ENCODE measurements at places on chromosomes 7 and 10.

- DNase-seq, result no peak
Measured at GRCh38 chr10:38025283-38025682, 14.8 kb downstream of the ZNF33A start.

GRCh38 chr7:80232979-80233724 lies 98.5 kb downstream of the GNAI1 start:
- DNase-seq, result no peak

- no peak for DNase-seq
Measured at GRCh38 chr10:84838851-84839250, 510.5 kb downstream of the CCSER2 start.

- no peak for DNase-seq
Measured at GRCh38 chr10:45442662-45443061, 68.6 kb downstream of the ALOX5 start.

GRCh38 chr10:101493782-101494281 lies 94.2 kb downstream of the POLL start:
- no peak for DNase-seq

GRCh38 chr7:131004371-131004770 lies 270.4 kb upstream of the KLF14 start:
- DNase-seq, result no peak

GRCh38 chr10:34764472-34764946 lies 50.6 kb downstream of the PARD3 start:
- DNase-seq, result no peak

DNA sequence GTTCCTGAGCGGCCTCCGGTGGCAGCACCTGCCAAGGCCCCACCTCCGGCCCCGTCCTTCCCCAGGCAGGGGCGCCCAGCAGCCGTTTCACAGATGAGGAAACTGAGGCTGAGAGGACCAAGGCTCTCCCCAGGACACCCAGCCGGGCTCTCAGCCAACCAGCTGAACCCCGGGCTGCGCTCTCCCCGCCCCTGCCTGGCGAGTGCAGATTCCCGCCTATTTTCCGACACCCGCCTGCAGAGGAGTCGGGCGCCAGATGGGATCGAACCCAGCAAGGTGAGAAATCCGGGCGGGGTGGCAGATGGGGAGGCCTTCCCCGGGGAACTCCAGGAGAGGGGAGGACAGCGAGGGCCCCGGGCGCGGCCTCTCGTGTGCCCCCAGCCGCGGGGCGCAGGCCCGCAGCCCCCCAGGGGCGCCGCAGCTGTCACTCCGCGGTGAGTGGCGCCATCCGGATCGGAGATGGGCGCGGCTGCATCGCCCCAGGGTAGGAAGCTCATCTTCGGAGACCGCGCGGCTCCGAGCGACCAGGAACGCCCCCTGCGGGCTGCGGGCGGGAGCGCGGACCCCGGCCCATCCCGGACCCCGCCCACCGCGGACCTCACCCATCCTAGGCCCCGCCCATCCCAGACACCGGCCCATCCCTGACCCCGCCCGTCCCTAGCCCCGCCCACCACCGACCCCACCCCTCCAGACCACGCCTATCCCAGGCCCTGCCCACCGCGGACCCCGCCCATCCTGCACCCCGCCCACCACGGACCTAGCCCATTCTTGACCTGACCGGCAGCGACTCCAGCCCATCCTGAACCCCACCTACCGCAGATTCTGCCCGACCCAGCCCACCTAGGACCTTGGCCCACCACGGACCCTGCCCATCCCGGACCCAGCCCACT lies 90.3 kb downstream of the MICALL2 start:
- no peak for DNase-seq

DNA sequence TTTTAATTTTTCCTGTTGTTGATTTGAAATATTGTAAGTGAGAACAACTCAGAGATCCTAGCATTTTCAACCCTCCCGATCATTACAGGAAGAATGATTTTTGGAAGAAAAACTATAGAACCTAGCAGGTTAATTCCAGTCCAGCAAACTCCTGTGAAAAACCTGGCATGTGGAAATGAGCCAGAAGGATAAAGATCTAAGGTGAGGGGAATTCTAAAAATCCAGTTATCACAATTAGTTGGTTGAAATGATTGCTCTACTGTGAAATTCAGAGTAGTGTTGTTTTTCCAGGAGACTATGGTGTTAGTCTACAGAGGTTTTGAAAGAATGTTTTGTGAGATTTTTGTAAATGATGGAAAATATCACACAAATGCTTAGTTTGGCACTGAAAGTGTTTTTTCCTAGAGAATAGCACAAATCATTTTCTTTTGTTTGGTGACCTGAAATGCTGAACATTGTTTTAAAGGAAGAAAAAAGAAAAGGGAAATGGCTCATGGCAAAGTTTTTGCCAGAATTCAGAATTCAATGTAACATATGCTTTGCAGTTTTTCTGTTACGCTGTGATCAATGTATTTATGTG lies 152.4 kb upstream of the SLC26A5 start:
- no peak for DNase-seq

DNA sequence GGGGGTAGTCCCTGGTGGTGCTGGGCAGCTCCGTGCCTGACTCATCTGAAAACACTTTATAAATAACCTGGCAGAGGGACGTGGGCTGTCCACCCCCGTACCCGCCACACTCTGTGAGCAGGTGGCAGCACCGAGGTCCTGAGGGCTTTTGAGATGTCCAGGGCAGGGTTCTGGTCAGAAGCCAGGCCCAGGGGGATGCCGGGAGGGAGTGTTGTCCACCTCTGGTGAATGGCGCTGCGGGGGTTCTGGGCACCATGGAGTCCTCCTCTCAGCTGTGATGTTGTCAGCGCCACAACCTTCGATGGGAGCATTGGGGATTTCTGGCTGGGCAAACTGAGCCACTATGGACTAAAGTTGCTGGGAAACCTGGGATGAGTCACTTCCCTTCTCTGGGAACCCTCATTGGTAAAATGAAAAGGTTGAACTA lies 27.4 kb upstream of the GOLGA7B start:
- no peak for DNase-seq

DNA sequence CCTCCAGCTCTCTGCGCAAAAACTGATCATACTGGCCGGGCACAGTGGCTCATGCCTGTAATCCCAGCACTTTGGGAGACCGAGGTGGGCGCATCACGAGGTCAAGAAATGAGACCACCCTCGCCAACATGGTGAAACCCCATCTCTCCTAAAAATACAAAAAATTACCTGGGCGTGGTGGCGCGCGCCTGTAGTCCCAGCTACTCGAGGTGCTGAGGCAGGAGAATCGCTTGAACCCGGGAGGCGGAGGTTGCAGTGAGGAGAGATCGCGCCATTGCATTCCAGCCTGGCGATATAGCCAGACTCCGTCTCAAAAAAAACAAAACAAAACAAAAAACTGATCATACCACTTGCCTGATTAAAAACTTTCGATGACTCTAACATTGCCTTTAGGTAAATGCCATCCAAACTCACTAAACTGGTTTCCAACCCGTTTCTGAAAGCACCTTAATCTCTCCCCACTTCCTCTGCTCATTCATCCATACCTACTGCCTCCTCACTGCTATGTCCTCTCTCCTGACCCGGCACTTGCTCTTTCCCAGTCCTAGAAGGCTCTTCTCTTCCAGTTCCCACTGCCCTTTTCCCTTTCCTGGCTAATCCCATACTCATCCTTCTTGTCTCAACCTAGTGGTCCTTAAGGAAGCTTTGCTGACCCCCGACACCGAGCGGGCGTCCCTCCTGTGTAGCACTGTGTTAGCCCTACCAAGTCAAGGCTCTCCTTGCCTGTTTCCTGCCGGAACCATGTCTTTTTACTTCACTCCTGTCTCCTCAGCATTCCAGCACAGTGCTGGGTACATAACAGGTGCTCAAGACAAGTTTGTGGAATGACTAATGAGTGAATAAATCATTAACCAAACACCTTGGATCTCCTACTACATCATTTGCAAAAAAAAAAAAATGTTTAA lies 686 bp upstream of the MIOS start:
- peak; percentile 23 for DNase-seq

DNA sequence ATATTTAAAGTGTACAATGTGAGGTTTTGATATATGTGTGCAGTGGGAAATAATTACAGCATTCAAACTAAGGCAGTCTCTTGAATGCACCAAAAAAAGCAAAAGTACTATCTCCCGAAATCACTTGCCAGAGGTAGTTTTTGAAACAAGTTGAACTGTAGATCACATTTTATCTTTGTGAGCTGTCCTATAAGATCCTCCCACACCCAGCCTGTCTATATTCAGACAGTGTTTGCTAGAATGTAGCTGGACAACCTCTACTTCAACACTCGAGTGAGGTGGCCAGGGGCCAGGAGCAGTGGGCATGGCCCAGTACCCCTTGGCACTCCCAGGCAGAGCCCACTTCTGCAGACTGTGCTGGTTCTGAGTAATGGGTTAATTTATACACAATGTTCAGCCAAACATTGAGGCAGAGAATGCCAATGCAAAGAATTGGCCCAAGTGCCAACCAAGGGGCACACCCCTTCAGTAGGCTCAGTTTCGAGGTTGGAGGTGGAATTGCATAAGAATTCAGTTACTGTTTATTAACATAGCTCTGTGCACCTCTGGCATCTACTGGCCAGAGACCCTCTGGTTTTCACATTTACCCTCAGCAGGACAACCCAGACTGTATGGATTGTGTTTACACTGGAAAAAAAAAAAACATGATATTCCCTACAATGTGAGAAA lies 70.5 kb downstream of the AHR start:
- no peak for DNase-seq

DNA sequence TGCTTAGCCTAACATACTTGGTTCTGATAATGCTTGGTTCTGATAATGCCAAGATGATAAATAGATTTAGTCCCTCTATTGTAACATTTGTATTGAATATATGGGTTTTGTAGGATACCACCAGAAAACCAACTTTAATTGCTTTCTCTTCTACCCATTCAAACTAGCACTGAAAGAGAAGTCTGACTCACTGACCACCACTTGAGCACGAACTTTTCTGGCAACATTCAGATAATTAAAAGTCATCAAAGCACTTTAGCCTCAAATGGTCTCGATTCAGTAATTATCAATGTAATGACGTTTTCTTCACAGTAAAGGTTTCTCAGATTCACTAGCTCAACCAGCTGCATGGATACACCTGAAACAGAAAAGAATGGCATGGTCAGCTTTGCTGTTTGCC lies 63.0 kb downstream of the HDAC9 start:
- DNase-seq, result no peak

- DNase-seq, result no peak
Measured at GRCh38 chr7:99499371-99499720, 735 bp downstream of the ZNF394 start.

DNA sequence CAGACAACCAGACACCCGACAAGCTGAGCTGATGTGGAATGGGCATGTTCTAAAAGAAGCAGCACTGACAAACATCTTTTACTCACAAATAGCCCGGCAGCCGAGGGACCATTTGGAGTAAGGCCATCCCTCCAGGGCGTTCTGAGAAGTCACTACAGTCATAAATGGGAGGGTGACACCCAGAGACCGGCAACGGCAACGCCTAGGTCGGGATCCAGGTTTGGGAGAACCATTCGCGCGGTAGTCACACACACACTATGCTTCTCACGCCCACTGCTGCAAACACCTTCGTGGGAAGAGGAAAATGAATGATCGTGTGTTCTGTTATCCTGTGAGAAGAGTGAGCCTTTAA lies 9.8 kb downstream of the TNS3 start:
- DNase-seq, result no peak
